ENCODE measurements at places on chromosomes 1 and 21.

- no peak for DNase-seq
These were observed 4.7 kb downstream of the CHI3L1 start for GRCh38 chr1:203181586-203182386.

- DNase-seq, result peak; percentile 0
These were observed 193.3 kb upstream of the SNX7 start for GRCh38 chr1:98468111-98468717.

- DNase-seq, result no peak
These were observed 54.4 kb upstream of the KRTAP11-1 start for GRCh38 chr21:30935889-30936168.

DNA sequence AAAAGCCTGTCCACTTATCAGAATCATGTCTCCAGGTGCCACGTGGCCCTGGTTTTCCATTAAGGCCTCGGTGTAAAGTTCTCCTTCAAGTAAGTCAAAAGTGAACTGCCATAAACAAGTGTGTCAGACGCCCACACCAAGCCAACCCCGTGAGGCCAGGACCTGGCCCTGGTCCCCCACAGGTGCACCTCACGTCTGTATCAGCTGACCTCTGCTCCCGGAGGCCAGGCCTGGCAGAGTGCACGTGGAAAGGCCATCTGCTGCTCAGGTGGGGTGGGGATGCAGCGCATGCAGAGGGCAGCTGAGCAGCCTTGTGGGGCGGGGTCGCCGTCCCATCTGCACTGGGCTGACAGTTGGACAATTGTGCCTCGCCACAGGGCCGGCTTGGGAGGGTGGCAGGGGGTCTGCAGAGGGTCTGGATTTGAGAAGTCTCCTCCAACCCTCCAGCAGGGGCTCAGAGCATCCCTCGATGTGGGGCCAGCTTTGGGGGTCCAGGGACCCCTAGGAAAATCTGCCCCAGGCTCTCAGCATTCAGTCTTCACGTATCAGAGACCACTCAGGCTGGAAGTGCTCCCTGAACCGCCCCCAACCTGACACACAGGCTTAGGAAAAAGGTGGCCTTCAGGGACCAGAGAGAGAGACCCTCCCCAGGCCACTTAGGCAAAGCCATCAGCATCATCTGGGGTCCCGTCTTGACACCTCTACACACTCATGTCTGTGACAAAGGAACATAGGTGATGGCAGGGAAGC is 3.0 kb downstream of the SLC19A1 start:
- no peak for DNase-seq

- DNase-seq, result no peak
These were observed 56.4 kb downstream of the AHCTF1 start for GRCh38 chr1:246875041-246876026.

DNA sequence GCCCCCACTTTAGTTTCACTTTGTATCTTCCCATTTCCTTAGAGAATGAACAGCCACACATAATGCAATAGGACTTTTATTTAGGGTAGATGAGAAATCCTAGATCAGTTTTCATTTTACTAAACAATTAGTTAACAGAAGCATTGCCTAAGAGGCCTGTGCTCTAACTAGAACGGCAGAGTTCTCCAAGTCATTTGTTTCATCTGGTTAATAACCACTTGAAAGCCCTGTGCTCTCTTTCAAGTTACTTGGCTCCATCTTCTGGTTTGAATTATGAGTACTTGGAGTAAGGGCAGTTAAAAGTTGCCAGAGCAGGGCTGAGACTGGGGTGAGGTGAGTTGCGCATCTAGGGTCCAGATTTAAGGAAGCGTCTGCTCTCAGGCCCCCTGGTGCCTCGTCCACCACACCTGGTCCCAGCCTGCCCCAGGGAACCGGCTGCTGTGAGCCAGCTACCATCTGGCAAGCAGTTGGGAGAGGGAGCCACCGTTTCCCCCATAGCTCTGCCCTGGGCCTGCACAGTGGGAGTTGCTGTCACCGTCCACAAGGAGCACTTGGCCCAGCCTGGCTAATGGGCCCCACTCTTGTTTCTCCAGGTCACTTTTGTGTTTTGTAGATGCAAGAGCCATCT is 18.1 kb upstream of the SLC44A3 start:
- peak; percentile 26 for DNase-seq

- DNase-seq, result no peak
These were observed 4.1 kb downstream of the CNN3 start for GRCh38 chr1:94922761-94923331.

- peak; percentile 80 for DNase-seq
These were observed 5.2 kb downstream of the ADAMTS4 start for GRCh38 chr1:161193561-161194235.

DNA sequence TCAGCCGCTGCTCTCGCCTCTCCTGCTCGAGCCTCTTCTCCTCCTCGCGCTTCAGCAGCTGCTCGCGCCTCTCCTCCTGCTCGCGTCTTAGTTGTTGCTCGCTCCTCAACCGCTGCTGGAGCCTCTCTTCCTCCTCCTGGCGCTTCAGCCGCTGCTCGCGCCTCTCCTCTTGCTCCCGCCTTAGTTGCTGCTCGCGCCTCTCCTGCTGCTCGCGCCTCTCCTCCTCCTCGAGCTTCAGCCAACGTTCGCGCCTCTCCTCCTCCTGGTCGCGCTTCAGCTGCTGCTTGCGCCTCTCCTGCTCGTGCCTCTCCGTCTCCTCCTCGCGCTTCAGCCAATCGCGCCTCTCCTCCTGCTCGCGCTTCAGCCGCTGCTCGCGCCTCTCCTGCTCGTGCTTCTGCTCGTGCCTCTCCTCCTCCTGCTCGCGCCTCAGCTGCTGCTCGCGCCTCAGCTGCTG is 3.7 kb downstream of the TCHH start:
- no peak for DNase-seq

DNA sequence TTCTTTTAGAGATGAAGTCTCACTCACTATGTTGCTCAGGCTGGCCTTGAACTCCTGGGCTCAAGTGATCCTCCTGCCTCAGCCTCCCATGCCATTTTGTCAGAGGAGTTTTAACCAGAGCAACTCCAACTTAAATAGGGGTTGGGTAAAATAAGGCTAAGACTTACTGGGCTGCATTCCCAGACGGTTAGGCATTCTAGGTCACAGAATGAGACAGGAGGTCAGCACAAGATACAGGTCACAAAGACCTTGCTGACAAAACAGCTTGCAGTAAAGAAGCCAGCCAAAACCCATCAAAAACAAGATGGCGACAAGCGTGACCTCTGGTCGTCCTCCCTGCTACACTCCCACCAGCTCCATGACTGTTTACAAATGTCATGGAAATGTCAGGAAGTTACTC is 5.7 kb upstream of the DNAH14 start:
- no peak for DNase-seq

DNA sequence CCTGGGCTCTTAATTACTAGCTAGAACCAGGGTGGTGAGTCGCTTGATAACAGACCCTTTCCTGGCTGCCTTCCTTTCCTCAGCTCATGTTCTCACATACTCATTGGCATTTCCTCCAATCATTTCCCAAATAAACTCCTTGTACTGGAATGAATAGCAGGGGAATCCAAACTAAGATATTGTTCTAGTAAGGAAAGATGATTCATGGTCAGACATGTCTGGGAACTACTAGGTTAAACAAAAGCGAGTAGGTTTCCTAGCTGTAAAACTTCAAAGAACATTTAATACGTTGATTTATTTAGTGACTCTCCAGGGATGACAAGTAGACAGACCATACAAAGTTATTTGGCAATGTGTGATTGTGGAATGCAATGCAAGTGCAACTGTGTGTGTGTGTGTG is 121.2 kb upstream of the KCNJ6 start:
- DNase-seq, result no peak

- DNase-seq, result no peak
These were observed 176.2 kb downstream of the IGSF21 start for GRCh38 chr1:18283601-18284385.

GRCh38 chr1:32797456-32797855 is 19.7 kb downstream of the YARS1 start:
- DNase-seq, result no peak

GRCh38 chr21:41064951-41065350 is 103.0 kb upstream of the BACE2 start:
- no peak for DNase-seq

- DNase-seq, result no peak
These were observed 2.5 kb downstream of the ATP1B1 start for GRCh38 chr1:169108863-169109560.

- no peak for DNase-seq
These were observed 167.2 kb upstream of the IRF2BP2 start for GRCh38 chr1:234776876-234777855.

DNA sequence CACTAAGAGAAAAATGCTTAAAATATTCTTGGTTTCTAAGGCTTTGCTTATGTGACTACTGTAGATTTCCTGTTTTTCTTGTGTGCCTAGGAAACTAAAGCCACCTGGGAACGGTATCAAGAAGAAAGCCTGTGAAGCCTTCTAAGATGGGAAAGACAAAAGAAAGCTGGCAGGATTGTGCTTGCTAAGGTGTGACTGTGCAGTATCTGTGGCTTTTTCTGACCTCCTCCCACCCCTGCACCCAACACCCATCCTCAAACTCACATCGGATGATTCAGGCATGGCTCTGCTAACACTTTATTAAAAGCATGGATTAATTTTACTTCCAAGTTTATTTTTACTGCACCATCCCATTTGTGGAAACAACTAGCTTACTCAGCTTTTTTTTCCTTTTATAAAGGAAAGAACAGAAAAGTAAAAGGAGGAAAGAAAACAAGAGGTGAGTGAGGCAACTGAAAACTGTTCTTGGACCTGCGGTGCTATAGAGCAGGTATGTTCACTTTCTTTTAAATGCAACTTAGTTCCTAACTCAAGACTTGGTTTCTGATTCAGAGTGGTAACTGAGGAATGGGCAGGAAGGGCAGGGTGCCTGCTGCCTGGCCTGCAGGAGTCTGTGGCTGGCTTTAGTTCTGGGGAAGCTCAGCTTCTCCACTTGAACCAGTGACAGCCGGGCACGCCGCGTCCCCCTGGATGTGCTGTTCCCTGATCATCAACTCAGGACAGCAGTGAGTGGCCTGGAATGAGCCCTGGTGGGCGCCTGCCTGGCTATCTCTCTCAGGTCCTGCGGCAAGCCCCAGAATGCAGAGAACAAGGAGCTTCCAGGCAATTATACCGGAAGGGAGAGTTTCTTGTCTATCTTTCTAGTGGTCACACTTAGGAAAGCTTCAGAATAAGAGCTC is at the start of gene GBP6:
GBP6 (plus strand) TSS at position 422 of the 899 bp plus-strand sequence. CDS start 4,493 bp downstream, outside the sequence.
- no peak for DNase-seq

DNA sequence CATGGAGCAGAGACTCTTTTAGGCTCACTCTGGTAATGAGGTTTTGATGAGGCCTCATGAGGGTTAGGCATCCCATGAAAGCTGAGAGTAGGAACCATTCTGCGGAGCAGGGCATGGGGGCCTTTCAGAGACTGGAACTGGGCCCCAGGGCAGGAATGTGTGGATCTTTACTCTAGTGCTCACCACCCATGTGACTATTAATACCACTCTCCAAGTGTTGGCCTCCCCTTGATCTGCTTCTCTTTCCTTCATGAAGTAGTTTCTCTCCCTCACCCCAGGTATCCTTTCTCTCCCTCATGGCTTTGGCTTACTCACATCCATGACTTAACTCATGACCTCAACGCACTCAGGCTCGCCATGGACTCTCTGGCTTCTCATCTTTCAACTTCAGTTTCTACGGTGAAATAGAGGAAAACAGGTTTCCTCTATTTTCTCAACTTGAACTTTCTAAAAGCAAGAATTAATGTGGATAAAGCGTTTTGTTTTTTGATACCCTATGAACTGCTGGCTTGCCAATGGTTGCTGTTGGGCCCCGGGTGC is 50.5 kb upstream of the GADD45A start:
- no peak for DNase-seq

- no peak for DNase-seq
These were observed 106.9 kb upstream of the LYPLAL1 start for GRCh38 chr1:219066631-219067349.

GRCh38 chr1:153768316-153769181 is 6.7 kb upstream of the SLC27A3 start:
- DNase-seq, result no peak

- no peak for DNase-seq
These were observed 161.8 kb downstream of the PSMG1 start for GRCh38 chr21:39021478-39021832.

- no peak for DNase-seq
These were observed 4.2 kb downstream of the RERE start for GRCh38 chr1:8813016-8813763.

DNA sequence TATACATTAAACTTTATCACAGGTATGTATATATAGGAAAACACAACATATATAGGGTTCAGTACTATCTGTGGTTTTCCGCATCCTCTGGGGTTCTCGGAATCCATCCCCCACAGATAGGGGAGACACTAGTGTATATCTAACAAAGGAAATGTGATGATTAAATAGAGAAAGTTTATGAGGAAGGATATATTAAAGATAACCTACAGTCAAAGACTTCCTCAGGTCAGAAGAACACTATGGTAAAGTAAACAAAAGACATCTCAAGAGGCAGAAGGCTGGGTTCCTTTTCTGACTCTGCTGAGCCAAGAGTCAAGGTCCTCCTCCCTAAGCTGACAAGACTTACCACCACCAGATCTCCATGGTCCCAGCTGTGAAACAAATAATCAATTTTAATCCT is 12.1 kb downstream of the USP24 start:
- no peak for DNase-seq

DNA sequence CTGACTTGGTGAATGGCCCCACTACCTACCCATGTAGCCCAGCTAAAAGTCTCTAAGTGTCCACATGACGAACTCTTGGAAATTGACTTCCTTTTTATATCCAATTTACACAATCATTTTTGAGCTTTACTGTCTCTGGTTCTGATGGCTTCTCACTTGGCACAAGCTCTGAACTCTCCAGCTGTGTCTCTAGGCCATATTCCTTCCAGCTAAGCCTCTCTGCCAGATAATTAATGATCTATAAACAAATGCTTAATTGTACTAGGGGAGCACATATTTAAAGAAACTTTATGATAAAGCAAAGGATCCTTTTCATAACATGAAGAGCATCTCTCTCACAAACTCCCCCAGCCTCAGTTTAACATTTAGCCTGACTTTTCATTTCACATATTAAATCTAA is 16.3 kb upstream of the BEND5 start:
- DNase-seq, result no peak

DNA sequence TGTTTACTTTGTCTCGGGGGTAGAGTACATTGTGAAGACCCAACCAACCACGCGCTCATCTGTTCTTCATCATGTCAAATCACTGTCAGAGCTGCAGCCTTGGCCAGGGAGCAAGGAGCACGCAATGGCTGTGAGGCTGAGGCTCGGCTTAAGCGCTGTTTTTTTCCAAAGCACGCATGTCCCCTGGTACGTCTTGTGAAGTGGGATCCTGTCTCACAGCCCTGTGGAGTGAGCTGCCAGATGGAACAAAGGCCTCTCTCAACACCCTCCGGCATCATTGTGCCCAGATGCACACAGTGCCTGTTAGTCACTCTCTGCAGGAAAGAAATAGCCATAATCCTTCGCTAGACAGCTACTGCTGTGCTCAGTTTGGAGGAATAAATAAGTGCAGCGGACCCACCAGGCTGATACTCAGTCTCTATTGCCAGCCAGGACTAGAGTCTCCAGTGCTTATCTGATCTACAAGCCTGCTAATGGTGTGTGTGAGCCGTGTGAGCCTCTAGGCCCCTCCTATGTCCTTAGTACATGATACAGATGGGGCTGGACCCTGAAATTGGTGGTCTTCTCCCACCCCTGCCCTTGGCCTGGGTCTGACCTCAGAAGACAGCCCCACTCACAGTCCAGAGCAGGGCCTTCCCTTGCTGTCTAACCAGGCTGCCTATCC is 91.3 kb upstream of the COA6 start:
- peak; percentile 33 for DNase-seq

- no peak for DNase-seq
These were observed 111.5 kb downstream of the PSMG1 start for GRCh38 chr21:39071623-39072214.

- no peak for DNase-seq
These were observed 20.7 kb downstream of the METTL13 start for GRCh38 chr1:171802207-171802606.

GRCh38 chr1:39973503-39974135 is 18.7 kb downstream of the MFSD2A start:
- peak; percentile 69 for DNase-seq

GRCh38 chr1:89358287-89358893 is 5.5 kb upstream of the GBP6 start:
- peak; percentile 23 for DNase-seq

Measured in substantia nigra (tissue), 51 donors.